Ascending aorta (tissue), 2 donors: ENCODE measurements at places on chromosomes 6 and 20. TPM values are rescaled to one million over a fixed set of nuclear protein-coding genes. Genes with fewer than 3 reads are reported as not detected.

- no peak for DNase-seq
Measured at GRCh38 chr20:23308024-23308423, 42.6 kb upstream of the NXT1 start.

DNA sequence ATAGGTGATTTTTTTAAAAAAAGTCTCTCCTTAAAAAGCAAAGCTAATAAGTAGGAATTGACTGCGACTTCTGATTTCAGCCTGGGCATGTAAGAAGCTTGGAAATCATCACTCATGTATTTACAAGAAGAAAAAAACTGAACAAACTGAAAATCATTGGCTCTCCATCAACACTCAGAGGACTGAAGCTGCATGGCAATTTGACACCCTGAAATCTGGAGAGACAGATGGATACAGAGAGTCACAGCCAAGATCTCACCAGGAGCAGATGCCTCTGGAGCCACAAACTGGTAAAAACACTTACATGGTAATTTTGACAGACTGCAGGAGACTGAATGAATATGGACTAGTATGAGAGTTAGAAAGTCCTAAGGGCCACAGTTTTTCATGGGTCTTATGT is 191.2 kb upstream of the TCF21 start:
- DNase-seq, result no peak

- DNase-seq, result no peak
Measured at GRCh38 chr6:149223120-149223903, 94.2 kb upstream of the TAB2 start.

- no peak for DNase-seq
Measured at GRCh38 chr6:145532361-145532760, 203.0 kb downstream of the EPM2A start.

- DNase-seq, result no peak
Measured at GRCh38 chr20:47623206-47623605, 121.5 kb downstream of the NCOA3 start.

MATN4 gene
- total RNA-seq, result 0.21 TPM

KHDC1 gene
- 1.9 TPM for total RNA-seq

BCAS4 gene
- total RNA-seq, result 0.85 TPM
